ENCODE measurements at places on chromosomes 7 and 10.
A peak's percentile ranks its signal among the peaks of the same experiment; 100 is the strongest.

DNA sequence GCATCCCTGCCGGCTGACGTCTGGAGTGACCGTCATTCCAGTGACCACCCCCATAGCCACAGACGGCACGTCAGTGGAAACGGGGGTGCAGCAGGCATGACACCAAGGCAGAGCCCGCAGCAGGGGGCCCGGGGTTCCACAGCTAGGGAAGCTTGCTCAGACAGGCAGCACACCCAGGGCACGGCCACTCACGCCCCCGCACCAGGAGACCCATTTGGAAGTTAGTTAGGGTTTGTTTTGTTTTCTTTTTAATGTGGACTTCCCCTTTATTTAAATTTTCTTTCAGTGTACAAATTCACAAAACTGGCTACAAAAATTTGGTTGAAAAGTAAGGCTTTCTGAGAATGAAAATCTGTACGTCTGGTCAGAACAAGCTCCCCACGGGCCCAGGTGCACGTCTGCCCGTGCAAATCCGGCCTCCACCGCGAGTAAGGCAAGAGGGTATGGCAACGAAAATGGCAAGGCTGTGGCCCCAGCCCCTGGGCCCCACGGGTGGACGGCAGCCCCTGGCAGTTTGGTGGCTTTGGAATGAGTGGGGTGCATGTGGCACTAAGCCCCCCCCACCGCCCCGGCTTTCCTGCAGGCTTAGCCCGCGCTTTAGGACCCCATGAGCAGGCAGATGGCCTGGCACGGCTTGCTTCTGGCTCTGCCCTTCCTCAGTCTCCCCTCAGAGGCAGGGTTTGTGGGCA is 124.2 kb downstream of the FAM53B start:
- H3K4me3 ChIP-seq, result no peak overlapping the region
- H3K27ac ChIP-seq, result peak overlapping the region; percentile 48
- no peaks in the 10 kb centered on the region for H3K27me3 ChIP-seq
- DNase-seq, result no peak

DNA sequence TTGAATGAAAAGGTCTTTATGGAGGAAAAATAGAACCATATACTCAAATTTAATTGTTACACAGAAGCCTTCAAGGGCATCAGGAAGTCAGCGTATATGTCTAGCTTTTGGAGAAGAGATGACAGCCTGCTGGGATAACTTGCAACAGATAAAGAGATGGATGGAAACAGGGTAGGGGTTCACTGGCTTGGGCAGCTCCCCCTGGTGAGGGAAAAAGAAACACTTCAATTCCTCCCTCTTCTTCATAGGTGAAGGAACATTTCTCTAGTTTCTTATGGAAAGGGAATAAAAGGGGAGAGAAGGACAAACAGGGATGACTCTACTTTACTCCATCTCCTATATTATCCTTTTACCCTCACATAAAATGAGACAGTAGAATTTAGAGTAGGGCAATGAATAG is 635.7 kb downstream of the PHTF2 start:
- H3K36me3 ChIP-seq, result no peaks in the 10 kb centered on the region
- no peak overlapping the region for H3K27ac ChIP-seq
- no peak overlapping the region for H3K4me3 ChIP-seq

GRCh38 chr7:150515248-150516147 is 826 bp downstream of the GIMAP7 start:
- H3K4me1 ChIP-seq, result peaks cover 34% of the 10 kb centered on the region
- peak overlapping the region; percentile 92 for H3K4me3 ChIP-seq
- peak overlapping the region; percentile 85 for H3K27ac ChIP-seq
- no peaks in the 10 kb centered on the region for H3K27me3 ChIP-seq

- no peaks in the 10 kb centered on the region for H3K4me1 ChIP-seq
- no peak overlapping the region for H3K4me3 ChIP-seq
- H3K27me3 ChIP-seq, result no peaks in the 10 kb centered on the region
- no peak overlapping the region for H3K27ac ChIP-seq
- no peak for DNase-seq
Observed at GRCh38 chr10:62653254-62653653, 151.3 kb upstream of the ADO start.

- DNase-seq, result no peak
- no peaks in the 10 kb centered on the region for H3K4me1 ChIP-seq
- no peak overlapping the region for H3K27ac ChIP-seq
- H3K36me3 ChIP-seq, result no peaks in the 10 kb centered on the region
- H3K4me3 ChIP-seq, result no peak overlapping the region
Observed at GRCh38 chr7:79091011-79091410, 362.5 kb downstream of the MAGI2 start.

DNA sequence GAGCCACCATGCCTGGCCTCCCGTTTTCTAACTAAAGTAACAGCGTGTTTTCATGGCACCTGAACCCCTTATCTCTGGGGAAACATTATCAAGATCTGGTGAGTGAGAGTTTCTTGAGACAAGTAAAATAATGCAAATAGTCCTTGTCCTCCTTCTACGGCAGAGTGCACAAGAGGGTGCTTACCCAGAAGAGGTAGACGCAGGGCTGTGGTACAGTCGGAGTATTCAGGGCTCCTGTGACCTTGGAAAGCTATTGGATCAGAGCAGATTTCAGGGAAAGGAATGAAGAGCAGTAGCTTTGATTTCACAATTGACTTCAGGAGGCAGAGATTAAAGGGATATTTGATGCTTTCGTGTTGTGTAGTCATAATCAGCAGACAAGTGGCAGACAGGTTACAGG is 269.1 kb downstream of the ZNF248 start:
- H3K36me3 ChIP-seq, result no peaks in the 10 kb centered on the region
- H3K27me3 ChIP-seq, result no peaks in the 10 kb centered on the region
- H3K27ac ChIP-seq, result no peak overlapping the region
- no peak for DNase-seq
- no peak overlapping the region for H3K4me3 ChIP-seq

DNA sequence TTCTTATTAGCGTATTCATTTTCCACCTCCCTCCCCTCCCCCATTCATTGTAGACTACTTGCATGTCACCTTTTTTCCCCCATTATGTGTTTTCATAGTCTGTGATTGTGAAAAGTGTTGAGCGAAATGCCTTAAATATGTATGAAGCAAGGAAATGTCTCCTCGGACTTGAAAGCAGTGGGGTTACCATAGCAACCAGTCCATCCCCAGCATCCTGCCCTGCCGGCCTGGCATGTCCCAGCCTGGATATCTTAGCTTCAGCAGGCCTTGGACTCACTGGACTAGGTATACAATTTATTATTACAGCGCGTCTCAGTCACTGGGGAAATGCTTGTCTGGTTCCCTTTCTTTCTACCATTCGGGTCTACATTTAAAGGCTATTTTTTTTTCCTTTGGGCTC is 283.6 kb downstream of the BICC1 start:
- no peak overlapping the region for H3K4me3 ChIP-seq
- no peaks in the 10 kb centered on the region for H3K36me3 ChIP-seq
- no peak for DNase-seq
- no peaks in the 10 kb centered on the region for H3K27me3 ChIP-seq

- H3K4me1 ChIP-seq, result no peaks in the 10 kb centered on the region
- no peak overlapping the region for H3K27ac ChIP-seq
- no peaks in the 10 kb centered on the region for H3K36me3 ChIP-seq
- no peaks in the 10 kb centered on the region for H3K27me3 ChIP-seq
- no peak for DNase-seq
- no peak overlapping the region for H3K4me3 ChIP-seq
Observed at GRCh38 chr7:22192801-22193200, 164.2 kb downstream of the RAPGEF5 start.

- peaks cover 5% of the 10 kb centered on the region for H3K4me1 ChIP-seq
- DNase-seq, result no peak
- H3K36me3 ChIP-seq, result no peaks in the 10 kb centered on the region
Observed at GRCh38 chr10:5618829-5619228, 47.6 kb downstream of the ASB13 start.

GRCh38 chr7:34137176-34137575 is 231.8 kb downstream of the BMPER start:
- no peaks in the 10 kb centered on the region for H3K36me3 ChIP-seq
- no peak overlapping the region for H3K4me3 ChIP-seq
- no peaks in the 10 kb centered on the region for H3K27me3 ChIP-seq
- no peaks in the 10 kb centered on the region for H3K4me1 ChIP-seq
- no peak overlapping the region for H3K27ac ChIP-seq
- DNase-seq, result no peak

- no peak overlapping the region for H3K4me3 ChIP-seq
- H3K27ac ChIP-seq, result no peak overlapping the region
- no peaks in the 10 kb centered on the region for H3K4me1 ChIP-seq
- H3K36me3 ChIP-seq, result peaks cover 5% of the 10 kb centered on the region
Observed at GRCh38 chr7:98165827-98166667, 45.2 kb upstream of the BHLHA15 start.

DNA sequence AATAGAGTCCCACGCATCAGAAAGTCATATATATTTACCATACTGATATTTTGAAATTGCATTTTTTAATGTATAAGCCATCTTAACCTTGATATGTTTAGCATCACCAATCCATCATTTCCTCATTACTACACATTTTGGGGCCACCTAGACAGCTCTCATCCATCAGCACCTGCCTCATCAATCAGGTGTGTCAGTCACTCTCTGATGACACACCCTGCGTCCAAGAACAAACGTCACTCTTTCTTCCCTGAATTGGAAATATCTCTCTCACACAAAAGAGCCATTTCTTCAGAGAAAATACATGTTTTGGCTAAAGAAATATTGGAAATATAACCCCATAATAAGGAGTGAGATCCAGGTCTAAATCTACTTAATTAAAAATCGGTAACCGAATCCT is 38.9 kb upstream of the RSU1 start:
- no peaks in the 10 kb centered on the region for H3K4me1 ChIP-seq
- DNase-seq, result no peak
- H3K27ac ChIP-seq, result no peak overlapping the region
- no peak overlapping the region for H3K4me3 ChIP-seq
- no peaks in the 10 kb centered on the region for H3K36me3 ChIP-seq

DNA sequence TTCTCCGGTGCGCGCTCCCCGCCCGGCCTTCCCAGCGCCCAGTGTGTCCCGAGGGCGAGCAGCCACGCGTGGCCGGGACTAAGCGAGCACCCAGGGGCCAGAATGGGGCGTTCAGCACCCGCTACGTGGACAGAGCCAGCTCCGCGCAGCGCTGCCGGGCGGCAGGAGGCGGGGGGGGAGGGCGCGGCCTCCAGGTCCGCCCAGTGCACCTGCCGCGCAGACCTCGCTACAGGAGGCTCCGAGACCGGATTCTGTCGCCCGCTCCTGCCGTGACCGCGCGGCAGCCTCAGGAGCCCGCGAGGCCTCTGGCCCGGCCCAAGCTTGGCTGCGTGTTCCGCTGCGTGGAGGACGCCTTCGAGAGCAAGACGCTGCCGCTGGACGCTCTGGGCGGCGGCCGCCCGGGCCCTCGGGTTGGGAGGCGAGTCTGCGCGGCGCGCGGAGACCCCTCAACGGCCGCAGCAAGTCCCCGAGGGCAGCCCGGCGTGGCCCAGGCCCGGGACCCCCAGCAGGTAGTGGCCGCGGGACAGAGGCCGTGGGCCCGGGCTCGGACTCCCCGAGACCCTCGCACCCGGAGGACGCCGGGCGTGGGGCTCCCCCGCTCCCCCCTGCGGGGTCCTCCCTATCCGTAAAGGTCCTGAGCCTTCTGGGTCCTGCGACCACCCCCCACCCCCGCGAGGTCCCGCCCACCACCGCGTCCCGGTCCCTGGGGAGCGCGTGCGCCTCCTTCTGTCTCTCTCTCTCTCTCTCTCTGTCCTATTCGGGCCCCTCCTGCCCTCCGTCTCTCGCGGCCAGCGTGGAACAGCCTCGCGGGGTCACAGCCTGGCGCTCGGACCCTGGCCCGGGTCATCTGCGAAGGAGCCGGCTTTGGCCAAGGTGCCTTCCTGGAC is 904 bp upstream of the DPYSL4 start:
- peak; percentile 31 for DNase-seq
- peaks cover 25% of the 10 kb centered on the region for H3K27me3 ChIP-seq

DNA sequence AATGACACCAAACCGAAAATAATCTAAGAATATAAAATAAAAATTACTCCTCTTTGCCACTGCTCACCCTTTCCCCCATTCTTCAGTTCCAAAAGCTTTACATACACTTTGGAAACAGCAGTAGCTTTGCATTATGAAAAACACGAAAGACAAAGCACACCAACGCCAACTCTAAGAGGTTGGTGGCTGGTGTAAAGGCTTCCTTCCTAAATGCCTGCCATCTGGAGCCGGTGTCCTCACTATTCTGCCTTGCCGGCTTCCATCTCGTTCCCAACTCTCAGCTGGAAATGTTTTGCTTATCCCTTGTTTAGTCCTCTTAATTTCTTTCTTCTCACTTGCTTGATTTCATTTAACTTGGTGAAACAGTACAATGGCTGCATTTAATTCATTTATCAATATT is 281.1 kb upstream of the LRRN3 start:
- DNase-seq, result no peak
- H3K36me3 ChIP-seq, result no peaks in the 10 kb centered on the region
- H3K27me3 ChIP-seq, result no peaks in the 10 kb centered on the region
- no peak overlapping the region for H3K4me3 ChIP-seq

GRCh38 chr7:55260676-55261385 is 104.3 kb upstream of the LANCL2 start:
- no peak overlapping the region for H3K27ac ChIP-seq
- DNase-seq, result no peak
- no peaks in the 10 kb centered on the region for H3K36me3 ChIP-seq
- H3K4me1 ChIP-seq, result peaks cover under 1% of the 10 kb centered on the region
- H3K4me3 ChIP-seq, result no peak overlapping the region

DNA sequence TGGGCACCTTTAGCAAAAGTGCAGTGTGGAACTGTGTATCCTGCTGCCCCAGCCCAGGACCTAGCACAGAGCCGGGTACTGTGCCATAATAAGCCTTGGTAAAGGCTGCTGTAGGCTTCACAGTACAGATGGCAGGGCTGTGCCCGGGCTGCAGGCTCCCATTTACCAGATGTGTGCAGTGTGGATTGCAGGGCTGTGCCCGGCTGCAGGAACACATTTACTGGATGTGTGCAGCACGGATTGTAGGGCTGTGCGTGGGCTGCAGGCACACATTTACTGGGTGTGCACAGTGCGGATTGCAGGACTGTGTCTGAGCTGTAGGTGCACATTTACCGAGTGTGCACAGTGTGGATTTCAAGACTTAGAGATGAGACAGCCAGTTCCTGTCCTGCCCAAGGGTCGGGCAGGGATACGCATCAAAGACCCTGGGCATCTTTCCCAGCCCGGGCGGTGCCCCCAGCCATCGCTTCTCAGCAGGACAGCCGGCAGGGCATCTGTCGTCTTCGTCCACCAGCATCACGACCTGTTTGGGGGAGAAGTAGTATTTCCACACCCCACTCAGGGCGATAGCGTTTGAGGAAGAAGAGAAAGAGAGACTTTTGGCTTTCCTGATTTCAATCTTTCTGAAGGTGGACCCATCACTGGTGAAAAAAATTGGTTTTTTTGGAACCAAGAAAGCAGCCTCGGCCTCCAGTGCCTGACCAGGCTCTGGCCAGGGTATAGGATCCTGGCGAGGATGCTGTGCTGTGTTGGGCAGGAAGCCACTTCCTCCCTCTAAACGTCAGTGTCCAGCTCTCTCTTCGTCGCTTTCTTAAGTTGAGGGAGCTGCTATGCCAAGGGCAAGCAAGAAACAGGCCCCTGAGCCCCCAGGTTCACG is 180.8 kb downstream of the CUX1 start:
- no peaks in the 10 kb centered on the region for H3K4me1 ChIP-seq
- H3K36me3 ChIP-seq, result no peaks in the 10 kb centered on the region
- no peak overlapping the region for H3K27ac ChIP-seq
- DNase-seq, result no peak

- no peaks in the 10 kb centered on the region for H3K36me3 ChIP-seq
- no peak for DNase-seq
- H3K27ac ChIP-seq, result no peak overlapping the region
- no peaks in the 10 kb centered on the region for H3K4me1 ChIP-seq
- no peak overlapping the region for H3K4me3 ChIP-seq
Observed at GRCh38 chr10:78139341-78139740, 105.7 kb downstream of the RPS24 start.

GRCh38 chr7:19522486-19522885 is 186.4 kb downstream of the POLR1F start:
- no peak overlapping the region for H3K4me3 ChIP-seq
- no peak overlapping the region for H3K27ac ChIP-seq
- no peaks in the 10 kb centered on the region for H3K27me3 ChIP-seq
- DNase-seq, result no peak
- H3K4me1 ChIP-seq, result no peaks in the 10 kb centered on the region
